Heart right ventricle (tissue), 16 donors: ENCODE measurements at places on chromosomes 16 and 17.

- DNase-seq, result no peak
These were observed 118.3 kb upstream of the EEF2KMT start for GRCh38 chr16:5215901-5216300.

GRCh38 chr17:60305141-60305540 lies 86.8 kb downstream of the USP32 start:
- no peak for DNase-seq

GRCh38 chr17:33967608-33968349 lies 287.3 kb upstream of the CCL2 start:
- DNase-seq, result no peak

GRCh38 chr16:62190426-62190825 lies 154.2 kb upstream of the CDH8 start:
- no peak for DNase-seq

GRCh38 chr16:2707368-2708289 lies 12.4 kb downstream of the PRSS27 start:
- DNase-seq, result no peak

DNA sequence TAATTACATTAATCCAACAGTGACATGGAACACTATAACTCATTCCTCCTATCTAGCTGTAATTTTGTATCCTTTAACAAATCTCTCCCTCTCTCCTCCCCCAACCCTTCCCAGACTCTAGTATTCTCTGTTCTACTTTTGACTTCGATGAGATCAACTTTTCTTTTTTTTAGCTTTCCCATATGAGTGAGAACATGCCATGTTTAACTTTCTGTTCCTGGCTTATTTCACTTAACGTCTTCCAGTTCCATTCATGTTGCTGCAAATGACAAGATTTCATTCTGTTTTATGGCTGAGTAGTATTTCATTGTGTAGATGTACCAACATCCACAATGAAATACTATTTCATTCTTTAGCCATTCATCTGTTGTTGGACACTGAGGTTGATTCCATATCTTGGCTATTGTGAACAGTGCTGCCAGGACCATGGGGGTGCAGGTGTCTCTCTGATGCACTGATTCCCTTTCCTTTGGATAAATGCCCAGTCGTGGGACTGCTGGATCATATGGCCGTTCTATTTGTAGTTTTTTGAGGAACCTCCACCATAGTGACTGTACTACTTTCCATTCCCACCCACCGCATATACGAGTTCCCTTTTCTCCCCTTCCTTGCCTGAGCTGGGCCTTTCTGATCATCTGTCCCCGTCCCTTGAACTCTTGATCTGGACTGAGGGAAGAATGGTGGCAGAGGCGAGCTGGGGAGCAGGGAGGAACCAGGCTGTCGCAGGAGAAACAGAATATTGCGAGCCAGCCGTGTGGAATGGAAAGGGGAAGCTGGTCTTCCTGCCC lies 7.7 kb upstream of the CEP295NL start:
- DNase-seq, result no peak
